NCI-H187 (cell line): ENCODE measurements at places on chromosomes 13 and 19.

DNA sequence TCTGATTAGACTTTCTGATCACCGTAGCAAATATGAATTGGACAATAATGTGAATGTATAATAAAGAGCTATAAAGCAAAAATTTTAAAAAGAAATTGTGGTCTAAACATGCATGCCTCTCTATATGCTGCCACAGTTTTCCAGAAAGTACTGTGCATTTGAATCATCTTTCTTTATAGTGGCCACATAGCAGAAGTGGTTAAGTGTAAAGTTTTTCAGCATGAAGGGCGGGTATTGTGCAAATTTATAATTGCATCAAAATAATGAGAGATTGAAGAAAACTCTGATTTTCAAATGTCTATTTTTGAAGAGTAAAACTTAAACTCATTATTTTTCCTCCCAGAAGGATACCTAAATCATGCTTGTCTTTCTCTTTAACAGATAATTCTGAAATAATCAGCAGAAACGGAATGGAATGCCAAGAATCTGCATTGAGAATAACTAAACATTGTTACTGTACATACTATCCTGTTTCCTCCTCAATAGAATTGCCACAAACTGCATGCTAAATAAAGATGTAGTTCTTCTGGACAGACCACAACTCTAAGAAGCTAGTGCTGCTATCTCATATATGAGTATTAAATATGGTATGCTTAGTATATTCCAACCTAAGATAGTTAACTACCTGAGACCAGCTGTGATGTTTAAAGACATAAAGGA lies 42.9 kb upstream of the RAP2A start:
- no peak for DNase-seq

DNA sequence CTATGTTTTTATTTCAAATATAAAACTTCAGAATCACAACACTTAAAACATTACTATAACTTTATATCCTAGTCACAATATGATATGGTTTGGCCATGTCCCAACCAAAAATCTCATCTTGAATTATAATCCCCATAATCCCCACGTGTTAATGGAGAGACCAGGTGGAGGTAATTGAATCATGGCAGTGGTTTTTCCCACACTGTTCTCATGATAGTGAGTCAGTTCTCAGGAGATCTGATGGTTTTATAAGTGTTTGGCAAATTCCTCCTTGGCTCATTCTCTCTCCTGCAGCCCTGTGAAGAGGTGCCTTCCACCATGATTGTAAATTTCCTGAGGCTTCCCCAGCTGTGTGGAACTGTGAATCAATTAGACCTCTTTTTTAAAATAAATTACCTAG lies 307.6 kb downstream of the SPRY2 start:
- no peak for DNase-seq

GRCh38 chr19:47885067-47885463 lies 1.1 kb downstream of the SULT2A1 start:
- DNase-seq = no peak

GRCh38 chr19:37929355-37929923 lies 22.4 kb downstream of the SIPA1L3 start:
- DNase-seq = no peak

DNA sequence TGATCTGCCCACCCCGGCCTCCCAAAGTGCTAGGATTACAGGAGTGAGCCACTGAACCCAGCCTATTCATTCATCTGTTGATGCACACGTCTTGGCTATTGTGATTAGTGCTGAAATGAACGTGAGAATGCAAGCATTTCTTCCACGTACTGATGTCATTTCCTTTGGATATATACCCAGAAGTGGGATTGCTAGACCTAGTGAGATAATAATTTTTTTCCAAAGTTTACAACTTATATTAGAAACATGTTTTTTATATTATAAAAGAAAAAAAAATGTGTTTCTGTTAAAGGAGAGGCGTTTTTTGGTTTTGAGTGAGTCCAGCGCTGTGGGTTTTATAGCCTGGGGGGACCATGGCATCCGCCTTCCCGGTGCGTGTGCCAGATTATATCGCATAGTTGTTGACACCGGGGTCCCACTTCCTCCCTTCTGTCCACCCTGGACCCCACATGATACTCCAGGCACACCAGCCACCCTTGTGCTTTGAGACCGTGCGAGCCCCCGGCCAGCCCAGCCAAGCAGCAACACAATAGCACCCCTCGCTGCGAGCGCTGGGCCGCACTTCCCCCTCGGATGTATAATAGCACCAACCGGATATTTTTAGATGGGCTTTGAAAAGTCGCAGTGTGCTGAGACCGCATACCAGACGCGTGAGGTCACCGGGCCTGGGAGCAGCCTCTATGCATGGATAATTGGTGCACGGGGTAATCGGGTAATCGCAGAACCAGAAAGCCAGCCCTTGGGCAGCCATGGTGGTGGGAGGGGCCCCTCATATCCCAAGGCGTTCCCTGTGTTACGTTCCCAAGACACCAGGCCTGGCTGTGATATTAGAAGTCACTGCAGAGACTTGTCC lies 59.6 kb downstream of the MYO9B start:
- DNase-seq = no peak

- no peak for DNase-seq
Measured at GRCh38 chr19:12792051-12792852, 966 bp downstream of the JUNB start.

GRCh38 chr19:34416021-34416545 lies 11.9 kb downstream of the PDCD2L start:
- no peak for DNase-seq

GRCh38 chr13:26988059-26988769 lies 183.4 kb downstream of the USP12 start:
- DNase-seq = no peak
